ENCODE measurements at places on chromosomes 11 and 22.

DNA sequence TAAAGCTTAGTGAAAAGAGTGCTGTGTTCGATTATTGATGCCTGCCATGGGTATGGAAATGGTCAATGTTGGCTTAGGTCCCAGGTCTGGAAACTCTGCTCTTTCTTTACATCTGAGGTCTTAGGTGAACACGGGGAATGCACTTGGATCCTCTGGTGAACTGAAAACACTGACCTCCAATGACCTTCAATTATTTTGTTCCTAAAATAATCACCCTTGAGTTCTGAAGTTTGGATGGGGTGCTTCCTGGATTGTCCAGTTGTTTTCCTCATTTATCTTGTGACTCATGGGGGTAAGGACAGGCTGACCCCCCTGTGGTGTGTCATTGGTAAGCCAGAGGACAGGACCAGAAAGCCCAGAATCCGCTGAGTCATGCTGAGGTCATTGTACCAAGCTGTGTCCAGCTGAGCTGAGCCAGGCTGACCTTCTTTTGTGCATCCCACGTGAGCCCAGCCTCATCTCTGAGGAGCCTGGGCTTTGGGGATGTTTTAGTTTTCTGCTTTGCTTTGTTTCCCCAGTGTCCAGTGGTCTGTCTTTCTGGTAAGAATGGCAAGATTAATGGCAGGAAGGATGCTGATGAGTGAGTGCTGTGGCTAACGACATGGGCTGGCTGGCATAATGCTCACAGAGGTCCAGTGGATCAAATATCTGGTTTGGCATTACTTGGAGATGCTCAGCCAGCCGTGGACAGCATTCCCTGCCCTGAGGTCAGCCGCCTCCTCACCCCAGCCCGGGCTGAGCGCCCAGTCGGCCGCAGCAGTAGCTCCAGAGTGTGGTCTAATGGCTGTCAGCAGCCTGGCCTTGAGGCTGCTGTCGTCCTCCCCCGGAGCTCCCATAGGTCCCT lies 35.6 kb downstream of the AMPD3 start:
- DNase-seq, result no peak

GRCh38 chr11:114090976-114091375 lies 31.5 kb downstream of the ZBTB16 start:
- no peak for DNase-seq

DNA sequence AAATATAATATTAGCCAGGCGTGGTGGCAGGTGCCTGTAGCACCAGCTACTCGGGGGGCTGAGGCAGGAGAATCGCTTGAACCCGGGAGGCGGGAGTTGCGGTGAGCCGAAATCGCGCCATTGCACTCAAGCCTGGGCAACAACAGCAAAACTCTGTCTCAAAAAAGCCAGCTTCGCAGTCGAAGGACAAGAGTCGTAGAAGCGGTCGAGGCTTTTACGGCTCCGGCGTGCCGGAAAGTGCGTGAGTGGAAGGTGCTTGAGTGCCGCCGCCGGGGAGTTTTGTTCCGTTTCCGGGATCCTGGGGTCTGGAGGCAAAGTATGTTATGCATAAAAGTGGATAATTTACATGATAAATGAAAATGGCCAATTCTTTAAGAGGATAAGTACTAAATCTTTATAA lies 43.6 kb downstream of the SYN3 start:
- no peak for DNase-seq

GRCh38 chr11:80122211-80122610 lies 681.4 kb upstream of the TENM4 start:
- DNase-seq, result no peak

GRCh38 chr11:45395421-45395820 lies 109.3 kb upstream of the SYT13 start:
- DNase-seq, result no peak

DNA sequence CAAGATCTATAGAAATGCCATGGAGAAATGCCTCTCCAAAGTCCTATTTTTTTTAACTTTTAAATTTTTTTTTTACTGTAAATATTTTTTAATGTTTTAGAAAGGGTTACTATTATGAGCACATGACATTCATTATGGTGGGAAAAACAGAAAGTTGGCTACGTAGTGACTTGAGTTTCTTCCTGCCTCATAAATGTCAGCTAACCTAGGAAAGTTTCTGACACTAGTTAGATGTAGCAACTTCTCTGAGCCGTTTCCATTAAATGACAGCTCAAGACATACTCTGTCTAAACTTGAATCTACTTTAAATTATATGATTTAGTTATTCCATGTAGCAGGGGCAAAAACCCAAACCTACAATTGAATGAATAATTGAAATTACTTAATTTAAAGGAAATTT lies 18.4 kb upstream of the CTSC start:
- DNase-seq, result no peak

GRCh38 chr11:1304380-1304779 lies 5.1 kb downstream of the TOLLIP start:
- no peak for DNase-seq

GRCh38 chr11:78363024-78363619 lies 54.5 kb downstream of the GAB2 start:
- DNase-seq, result no peak

DNA sequence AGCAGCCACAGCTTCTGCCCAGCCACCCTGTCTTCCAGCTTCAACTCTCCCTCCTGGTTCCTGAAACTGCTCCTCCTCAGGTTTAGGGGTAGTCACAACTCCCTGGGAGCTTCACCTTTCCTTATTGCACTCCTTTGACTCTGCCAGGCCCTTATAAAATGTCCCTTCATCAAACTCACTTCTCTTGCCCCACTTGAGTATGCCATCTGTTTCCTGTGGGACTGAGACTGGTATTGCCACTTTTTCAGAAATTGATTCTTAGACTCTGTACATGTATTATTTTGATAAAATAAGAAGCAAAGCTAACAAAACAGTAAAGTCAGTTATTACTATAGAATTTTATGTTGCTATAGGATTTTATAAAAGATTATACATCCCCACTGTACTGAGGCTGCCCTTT lies 134.1 kb downstream of the SPON1 start:
- no peak for DNase-seq

Data from stimulated activated CD8-positive, alpha-beta memory T cell treated with anti-CD3 and anti-CD28 coated beads, Interleukin-4, amount 100 ng/mL, for 24 hours (primary cell).